NCI-H446 (cell line): ENCODE measurements at places on chromosomes 7 and 10.

- DNase-seq, result no peak
Observed at GRCh38 chr10:133295426-133296320, 13.0 kb downstream of the TUBGCP2 start.

- no peak for DNase-seq
Observed at GRCh38 chr10:13404791-13405190, 56.7 kb upstream of the SEPHS1 start.

- DNase-seq, result no peak
Observed at GRCh38 chr7:4692055-4692454, 10.0 kb downstream of the FOXK1 start.

- no peak for DNase-seq
Observed at GRCh38 chr7:94313926-94314325, 80.8 kb upstream of the COL1A2 start.

GRCh38 chr10:7547829-7548228 is 118.9 kb downstream of the ITIH5 start:
- DNase-seq, result no peak

DNA sequence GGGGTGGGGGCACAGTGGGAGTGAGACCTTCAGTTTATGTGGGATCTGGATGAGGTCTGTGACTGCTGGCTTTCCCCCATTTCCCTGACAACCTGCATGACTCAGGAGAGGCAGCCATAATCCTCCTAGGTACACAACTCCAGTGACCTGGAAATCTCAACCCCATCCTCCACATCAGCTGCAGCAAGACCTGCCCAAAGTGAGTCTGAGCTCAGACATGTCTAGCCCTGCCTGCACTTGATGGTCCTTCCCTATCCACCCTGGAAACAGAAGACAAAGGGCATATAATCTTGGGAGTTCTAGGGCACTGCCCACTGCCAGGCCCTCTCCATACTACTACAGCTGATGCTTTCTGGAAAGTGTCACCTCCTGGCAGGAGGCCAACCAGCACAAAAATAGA is 75.6 kb downstream of the GRM8 start:
- no peak for DNase-seq

DNA sequence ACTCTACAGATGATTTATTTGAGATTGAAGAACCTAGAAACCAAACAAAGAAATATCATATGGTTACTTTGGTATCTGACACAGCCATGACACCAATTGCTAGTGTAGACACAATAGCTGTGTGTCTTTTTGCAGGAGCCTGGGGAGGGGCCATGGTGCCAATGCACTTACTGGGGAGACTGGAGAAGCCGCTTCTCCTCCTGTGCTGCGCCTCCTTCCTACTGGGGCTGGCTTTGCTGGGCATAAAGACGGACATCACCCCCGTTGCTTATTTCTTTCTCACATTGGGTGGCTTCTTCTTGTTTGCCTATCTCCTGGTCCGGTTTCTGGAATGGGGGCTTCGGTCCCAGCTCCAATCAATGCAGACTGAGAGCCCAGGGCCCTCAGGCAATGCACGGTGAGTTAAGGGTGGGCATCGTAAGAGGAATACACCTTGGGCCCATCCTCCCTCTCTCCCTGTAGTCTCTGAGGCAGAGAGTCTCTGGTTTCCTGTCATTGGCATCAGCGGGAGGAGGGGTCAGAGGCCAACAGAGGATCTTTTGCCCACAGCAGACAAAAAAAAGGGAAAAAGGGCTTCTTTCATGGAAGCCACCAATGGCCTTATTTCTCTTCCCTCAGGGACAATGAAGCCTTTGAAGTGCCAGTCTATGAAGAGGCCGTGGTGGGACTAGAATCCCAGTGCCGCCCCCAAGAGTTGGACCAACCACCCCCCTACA is 1.2 kb downstream of the TMEM139 start:
- DNase-seq, result no peak

DNA sequence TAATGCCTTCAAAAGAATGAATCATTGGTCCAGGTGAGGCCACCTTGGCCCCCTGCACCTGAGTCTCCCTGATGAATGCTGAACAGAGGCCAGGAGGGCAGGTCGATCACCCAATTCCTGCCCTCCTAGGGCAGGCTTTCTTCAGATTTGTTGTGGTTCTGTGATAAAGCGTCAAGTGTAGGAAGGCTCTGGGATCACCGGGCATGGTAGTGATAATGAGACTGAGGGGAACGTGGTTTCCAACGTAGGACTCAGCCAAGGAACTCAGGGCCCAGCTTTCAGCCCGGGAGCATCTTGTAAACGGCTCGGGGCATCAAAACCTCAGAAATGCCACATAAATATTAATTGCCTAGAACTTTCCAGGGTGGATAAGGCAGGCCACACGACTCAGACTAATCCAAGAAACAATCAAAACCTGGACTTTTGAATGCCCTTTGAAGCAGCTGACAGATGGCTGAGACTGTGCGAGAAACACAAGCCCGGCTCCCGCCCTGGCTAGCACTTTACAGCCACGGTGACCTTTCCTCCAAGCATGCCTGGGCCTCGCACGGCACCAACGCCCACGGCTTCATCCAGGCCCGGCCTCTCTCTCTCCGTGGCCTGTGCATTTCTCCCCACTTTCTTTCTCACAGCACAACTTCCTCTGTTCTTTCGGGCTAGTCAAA is 239.3 kb upstream of the GRB10 start:
- DNase-seq, result no peak

GRCh38 chr7:33970536-33970935 is 65.2 kb downstream of the BMPER start:
- no peak for DNase-seq

- no peak for DNase-seq
Observed at GRCh38 chr7:1104516-1105179, 16.7 kb downstream of the GPER1 start.

DNA sequence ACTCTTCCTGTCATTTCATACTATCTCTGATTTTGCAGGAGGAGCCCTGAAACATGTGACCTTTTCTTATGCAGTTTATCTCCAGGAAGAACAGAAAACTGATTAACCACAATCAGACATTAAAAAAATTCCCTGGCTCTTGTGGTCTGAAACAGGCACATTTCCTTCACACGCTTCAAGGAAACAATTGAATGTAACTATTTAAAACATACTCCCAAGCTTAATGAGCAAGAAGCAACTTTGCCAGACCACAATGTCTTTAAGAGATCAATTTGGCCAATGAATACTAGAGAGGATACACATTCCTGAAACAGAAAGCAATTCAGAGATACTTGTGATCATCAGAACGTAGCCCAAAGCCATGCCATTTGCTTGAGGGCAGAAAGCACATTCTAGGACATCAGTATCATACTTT is 65.8 kb downstream of the PIP4K2A start:
- no peak for DNase-seq

DNA sequence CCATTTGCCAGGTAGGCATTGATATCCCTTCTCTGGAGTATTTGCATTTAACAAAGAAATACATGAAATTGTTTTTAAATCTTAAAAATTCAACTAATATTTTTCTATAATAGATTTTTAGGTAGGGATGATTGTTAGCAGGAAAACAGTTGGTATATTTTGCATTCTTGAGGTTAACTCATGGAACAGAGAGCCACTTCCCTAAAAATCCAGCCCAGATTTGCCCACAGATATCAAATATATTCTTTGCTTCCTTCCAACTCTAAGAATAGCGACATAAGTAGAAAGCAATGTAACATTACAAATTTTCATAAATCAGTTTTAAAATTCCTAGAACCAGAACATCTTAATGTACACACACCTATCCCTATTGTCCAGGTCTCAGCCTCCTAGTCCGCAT is 45.0 kb upstream of the ANLN start:
- no peak for DNase-seq

DNA sequence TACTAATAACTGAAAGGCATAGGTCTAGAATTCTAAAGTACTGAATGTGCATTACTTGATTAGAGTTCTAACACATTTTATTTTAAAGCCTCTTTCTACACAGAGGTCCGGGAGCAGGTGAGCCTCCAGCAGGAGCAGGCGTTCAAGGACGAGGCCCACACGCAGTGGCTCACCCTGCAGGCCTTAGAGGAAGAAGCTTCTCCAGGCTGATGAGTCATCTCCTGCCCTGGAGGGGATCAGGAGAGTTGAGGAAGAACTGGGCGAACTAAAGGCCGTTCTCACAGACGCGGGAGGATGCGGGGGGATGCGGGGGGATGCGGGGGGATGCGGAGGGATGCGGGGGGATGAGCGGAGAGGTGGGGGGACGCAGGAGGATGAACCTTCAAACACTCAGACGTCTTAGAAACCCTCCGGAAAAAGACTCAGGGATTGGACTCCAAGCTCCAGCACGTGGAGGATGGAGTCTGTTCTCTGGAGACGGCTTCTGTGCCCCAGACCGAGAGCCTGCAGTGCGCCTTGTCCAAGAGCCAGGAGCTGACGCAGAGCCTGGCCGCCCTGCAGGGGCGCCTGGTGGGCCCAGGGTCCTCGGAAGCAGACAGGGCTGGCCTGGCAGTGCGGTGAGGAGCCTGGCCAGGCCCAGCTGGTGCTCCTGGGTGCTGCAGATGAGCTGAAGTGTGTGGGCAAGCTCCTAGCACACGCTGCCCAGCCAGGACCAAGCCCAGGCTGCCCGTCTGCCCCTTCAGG is 433.7 kb upstream of the TPK1 start:
- no peak for DNase-seq

GRCh38 chr10:110420401-110421193 is 77.1 kb upstream of the DUSP5 start:
- peak; percentile 13 for DNase-seq

GRCh38 chr7:30914596-30914995 is 2.9 kb downstream of the AQP1 start:
- no peak for DNase-seq

DNA sequence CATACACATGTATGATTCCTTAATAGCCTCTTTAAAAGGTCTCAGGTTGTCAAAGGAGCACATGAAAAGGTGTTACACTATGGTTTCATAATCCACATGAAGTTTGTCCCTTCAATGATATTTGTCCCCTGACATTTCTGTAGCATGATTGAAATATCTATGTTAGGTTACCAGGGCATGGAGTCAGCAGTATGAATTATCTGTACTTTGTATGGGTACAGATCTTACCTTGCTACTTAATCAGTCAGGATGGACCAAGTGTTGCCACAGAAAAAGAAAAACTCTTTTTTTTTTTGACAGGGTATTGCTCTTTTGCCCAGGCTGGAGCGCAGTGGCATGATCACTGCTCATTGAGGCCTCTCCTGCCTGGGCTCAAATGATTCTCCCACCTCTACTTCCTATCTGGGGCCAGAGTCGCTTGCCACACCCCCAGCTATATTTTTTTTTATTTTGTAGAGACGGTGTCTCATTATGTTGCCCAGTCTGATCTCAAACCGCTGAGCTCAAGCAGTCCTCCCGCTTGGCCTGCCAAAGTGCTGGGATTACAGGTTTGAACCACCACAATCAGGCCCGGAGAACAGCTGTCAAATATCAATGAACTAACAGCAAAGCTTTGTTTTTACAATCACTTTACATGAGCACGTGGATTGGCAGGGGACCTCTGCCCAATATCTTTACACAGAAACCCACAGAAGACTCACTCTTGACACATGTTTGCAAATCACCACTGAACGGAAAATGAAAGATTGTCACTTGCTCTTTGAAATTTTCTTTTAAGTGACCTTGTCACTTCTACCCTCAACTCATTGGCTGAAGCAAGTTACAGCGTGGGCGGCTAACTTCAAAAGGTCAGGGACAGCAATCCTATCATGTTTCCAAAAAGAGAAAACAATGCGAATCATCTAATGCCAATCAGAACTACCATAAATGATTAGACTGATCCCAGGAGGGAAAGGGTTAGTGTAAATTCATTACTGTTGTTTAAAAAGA is 140.2 kb downstream of the PRKG1 start:
- peak; percentile 3 for DNase-seq

DNA sequence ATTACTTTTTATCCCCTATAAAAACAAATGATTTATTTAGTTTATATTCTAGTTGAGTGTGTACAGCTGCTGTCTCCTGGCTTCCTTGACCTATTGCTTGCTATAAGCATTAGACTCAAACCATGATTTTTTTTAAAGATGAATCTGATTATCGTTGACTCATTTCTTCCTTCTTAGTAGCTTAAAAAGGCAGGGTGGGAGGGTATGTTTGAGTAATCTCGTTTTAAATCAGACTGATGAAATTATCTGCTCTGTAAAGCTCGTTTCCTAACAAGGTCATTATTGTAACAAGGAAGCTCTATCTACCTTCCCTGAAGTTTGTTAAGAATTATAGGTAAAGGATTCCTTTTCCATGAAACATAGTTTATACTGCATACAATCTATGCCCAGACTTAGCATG is 276.3 kb upstream of the KCND2 start:
- DNase-seq, result no peak

DNA sequence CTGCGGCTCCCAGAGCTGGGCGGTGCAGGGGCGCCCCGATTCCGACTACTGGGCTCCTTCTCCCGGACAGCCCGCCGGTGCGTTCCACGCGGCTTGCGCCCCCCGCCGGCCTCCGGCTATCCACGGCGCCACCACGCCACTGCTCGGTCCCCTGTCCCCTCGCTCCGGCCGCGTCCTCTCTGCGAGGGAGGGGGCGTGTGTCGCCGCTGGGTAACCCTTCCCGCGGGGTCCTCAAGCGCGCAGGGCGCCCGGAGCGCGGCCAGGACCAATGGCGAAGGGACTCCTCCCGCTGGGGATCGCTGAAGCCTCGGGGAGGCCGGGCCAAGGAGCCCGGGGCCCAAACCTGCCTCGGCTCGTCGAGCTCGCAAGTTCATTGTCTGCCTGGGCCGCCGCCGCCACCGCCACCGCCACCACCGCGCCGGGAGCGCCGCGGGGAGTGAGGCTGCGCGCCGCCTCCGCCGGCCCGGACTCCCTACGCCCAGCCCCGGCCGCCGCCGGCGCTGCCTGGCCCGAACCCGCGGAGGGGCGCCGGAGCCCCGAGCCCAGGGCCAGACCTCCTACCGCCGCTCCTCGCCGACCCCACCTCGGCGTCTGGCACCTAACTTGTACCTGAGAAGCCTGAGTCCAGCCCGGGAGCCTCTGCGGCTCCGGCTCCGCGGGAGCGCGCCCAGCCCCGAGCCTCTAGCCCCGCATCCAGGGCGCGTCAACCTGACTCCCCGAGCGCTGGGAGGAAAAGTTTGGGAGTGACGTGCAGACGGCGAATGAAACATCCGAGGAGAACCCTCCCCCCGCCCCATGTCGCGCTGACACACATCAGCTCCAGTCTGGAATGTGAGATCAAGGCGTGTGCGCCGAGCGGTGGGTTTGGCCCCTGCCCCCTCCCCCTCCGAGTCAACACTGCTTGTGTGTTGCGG is at the start of gene CHST15:
Gene CHST15, minus strand, starts transcription at position 739 of the 914 bp plus-strand sequence. CDS start 47,386 bp downstream, outside the sequence.
- DNase-seq, result no peak

DNA sequence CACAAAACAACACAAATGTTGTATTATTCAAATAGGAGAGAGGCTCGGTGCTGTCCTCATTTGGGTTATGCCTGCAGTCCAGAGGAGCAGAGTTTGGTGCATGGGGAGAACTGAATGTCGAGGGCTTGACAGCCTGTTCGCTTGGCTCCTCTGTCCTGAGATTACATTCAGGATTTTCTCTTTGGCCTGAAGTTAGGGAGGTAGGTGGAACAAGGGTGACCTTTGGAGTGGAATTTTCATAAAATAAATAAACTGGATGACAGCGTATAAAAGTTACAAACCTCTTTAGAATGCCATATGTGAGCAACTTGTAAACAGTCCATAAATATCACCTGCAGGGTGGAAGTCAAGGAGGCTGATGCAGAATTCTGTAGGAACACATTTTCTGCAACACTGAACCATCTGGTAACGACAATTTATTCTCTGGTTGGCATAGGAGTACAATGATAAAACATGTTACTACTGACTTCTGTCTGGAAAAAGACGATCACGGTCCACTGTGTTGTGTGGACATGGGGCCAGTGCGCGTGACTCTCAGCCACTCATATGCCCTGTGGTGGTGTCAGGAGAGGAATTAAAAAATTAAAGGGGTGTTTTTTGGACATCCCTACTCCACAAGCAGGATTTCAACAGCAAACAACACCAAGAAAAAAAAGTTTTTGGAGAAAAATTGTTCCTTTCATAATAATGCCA is 33.2 kb downstream of the NRP1 start:
- DNase-seq, result no peak
